Gastroesophageal sphincter (tissue), 4 donors: ENCODE measurements at places on chromosomes 7 and 10.

GRCh38 chr7:70595755-70596597 lies 536.0 kb upstream of the GALNT17 start:
- ATAC-seq: peak; percentile 42

DNA sequence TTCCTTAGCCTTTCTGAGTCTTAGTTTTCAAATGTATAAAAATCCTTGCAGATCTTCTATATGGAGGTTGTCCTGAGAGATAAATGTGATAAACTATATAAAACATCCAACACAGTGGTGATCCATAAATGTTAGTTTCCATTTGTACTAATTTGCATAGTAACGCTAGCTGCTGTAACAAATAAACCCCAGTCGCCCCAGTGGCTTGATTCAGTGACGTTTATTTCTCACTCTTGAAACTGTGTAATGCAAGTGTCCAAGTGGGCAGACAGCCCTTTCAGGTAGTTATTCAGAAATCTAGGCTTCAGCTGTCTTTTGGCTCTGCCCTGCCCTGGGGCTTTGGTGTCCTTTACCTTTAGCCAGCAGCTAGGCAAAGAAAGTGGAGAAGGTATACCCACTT lies 106.3 kb downstream of the VTI1A start:
- no peak for ATAC-seq

GRCh38 chr7:99840136-99840869 lies 12.5 kb downstream of the CYP3A43 start:
- ATAC-seq: no peak

- ATAC-seq: no peak
Measured at GRCh38 chr10:61279400-61279799, 173.8 kb downstream of the TMEM26 start.

DNA sequence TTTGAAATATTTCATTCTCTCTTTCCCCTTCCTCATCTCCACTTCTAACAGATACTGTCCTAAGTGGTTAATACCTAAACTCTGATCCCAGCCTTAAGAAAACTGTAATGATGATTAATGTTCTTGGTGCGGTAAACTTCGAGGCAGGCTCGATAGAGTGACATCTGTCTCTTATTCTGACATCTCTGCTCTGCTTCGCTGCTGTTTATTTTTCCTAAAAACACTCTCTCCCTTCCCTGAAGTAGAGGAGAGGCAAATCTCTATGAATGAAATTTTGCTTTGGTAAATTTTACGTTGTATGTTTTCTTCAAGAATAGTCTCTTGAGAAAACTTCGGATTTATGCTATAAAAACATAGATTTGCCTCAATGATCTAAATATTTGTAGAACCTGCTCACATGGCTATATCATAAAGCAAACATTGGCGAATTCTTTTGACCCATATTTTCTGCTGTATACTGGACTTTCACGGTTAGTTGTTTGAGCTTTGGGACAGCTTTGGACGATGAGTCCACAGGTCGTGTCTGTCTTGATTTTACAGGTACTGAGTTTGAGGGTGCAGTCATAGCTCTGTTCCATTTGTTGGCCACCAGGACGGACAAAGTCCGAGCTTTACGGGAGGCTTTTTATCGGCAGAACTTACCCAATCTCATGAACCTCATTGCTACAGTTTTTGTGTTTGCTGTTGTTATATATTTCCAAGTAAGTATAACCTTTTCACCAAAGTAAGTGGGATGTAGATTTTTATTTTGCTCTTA lies 27.1 kb downstream of the SEC61A2 start:
- no peak for ATAC-seq

- no peak for ATAC-seq
Measured at GRCh38 chr10:72765051-72765745, 73.3 kb downstream of the MCU start.

DNA sequence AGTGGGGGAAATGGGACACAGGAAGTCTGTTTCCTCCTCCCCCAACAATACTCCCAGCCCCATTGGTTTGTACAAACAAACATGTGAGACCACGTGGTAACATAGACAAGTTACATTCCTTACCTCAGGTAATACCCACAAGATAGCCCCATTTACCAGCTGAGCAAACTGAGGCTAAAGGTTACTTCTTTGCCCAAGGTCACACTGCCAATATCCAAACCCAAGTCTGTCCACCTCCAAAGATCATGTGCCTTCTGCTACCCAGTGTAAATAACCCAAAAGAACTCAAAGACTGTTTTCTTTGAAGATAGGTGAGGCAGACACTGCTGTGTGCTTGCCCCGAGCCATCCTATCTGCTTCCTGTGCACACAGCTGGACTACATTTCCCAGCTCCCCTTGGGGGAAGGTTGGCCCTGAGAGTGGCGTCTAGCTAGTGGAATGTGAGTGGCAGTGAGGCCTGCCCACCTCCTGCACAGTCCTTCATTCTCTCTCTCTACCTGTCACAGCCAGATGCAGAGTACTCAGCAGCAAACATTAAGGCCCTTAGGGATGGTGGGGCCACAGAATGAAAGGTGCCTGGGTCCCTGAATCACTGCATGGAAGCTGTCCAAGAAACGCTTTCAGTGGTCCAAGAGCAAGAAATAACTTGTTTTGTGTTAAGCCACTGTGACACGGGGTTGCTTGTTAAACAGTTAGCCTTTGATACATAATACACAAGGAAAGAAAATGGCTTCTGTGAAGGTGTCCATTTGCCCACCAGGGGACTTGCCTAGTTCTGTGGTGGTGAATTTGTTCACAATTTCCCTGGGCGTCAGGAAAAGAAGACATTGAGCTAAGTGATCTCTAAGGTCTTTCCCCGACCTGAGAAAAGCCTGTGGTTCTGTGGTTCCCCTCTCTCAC lies 257.7 kb upstream of the NFE2L3 start:
- ATAC-seq: no peak

DNA sequence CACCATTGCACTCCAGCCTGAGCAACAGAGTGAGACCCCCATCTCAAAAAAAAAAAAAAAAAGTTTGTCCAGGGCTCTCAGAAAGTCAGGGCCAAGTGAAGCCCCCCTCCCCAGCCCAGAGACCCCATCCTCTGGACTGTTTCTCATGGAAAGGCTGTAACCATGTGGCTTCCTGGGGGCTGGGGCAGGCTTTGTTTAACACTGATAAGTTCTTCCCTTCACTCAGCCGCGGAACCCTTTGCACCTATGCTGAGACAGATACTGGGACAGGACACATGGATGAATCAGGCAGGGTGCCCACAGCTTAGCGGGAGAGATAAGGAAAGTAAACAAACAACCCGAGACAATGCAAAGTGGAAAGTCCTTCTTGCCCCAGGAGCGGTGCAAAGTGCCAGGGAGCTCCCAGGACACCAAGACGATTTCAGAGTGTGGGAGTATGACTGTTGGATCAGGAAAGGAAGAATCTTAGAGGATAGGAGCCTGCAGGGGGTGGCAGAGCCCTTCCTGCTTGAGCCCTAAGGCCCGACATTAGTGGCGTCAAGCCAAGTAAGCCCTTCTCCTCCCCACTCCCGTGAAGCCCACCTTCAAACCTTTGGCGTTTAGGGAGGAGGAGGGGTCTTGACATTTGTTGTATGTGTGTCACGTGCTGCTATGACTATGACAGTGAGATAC lies 11.6 kb downstream of the MLXIPL start:
- ATAC-seq: no peak

- ATAC-seq: no peak
Measured at GRCh38 chr7:29142021-29142727, 4.2 kb downstream of the CPVL start.

DNA sequence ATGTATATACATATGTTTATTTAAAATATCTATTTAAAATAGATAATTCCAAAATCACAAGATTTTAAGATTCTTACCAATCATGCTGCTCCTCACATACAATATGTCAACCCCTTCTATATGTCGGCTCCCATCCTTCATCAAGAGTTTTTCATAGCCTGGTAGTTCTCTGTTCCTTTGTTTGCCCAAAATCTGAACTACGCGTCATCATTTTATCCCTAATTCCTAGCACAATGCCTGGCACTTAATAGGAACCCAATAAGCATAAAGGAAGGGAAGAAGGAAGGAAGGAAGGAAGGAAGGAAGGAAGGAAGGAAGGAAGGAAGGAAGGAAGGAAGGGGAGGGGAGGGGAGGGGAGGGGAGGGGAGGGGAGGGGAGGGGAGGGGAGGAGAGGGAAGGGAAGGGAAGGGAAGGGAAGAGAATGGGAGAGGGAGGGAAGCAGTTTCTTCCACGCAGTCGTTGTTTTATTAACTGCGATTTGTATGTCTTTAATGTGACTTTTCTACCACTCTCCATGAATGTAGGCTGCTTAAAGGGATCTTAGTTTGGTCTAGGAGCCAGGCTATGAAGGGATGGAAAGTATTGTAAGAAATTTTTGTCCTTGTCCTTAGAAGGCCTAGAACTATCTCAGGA lies 83.3 kb upstream of the PCGF5 start:
- ATAC-seq: no peak

DNA sequence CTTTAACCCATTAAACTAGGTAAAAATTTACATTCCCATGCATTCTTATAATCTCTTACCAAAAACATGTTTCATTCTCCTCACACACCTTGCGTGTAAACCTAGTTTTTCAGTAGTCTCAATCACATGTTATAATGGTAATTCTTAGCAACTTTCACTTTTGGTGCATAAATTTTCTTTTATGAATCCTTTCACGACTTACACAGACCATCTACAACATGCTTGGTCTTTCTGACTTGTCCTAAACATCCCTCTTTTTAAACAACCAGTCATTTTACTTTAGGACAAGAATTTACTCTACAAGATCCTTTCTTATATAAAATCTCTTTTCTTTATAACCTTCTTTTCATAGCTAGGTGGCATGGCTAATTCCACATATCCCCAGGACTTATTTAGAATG lies 25.8 kb downstream of the FBXL13 start:
- ATAC-seq: no peak

- ATAC-seq: no peak
Measured at GRCh38 chr7:35975851-35976454, 175.1 kb downstream of the SEPTIN7 start.

- no peak for ATAC-seq
Measured at GRCh38 chr10:79116368-79116767, 47.6 kb downstream of the ZMIZ1 start.

DNA sequence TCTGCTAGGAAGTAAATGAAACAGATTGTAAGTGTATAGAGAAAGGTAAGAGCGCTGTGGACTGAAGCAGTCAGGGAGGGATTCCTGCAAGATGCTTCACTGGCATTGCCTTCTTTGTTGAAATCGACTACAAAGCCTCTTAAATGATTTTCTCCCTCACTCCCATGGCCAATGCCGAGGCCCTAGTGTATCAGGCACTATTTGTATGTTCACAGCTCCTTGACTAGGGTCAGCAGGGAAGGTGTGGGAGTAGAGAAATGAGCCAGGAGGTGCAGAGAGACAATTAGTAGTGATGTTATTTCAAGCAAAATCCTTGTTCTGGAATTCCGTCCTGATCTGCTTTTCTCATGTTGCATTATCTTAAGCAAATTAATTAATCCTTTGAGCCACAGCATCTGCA lies 22.9 kb upstream of the DUSP5 start:
- ATAC-seq: no peak

GRCh38 chr10:28722065-28722803 lies 44.9 kb downstream of the BAMBI start:
- ATAC-seq: peak; percentile 41

GRCh38 chr7:116770941-116771340 lies 91.4 kb upstream of the CAPZA2 start:
- ATAC-seq: no peak

GRCh38 chr7:41375582-41375981 lies 327.3 kb downstream of the INHBA start:
- no peak for ATAC-seq

DNA sequence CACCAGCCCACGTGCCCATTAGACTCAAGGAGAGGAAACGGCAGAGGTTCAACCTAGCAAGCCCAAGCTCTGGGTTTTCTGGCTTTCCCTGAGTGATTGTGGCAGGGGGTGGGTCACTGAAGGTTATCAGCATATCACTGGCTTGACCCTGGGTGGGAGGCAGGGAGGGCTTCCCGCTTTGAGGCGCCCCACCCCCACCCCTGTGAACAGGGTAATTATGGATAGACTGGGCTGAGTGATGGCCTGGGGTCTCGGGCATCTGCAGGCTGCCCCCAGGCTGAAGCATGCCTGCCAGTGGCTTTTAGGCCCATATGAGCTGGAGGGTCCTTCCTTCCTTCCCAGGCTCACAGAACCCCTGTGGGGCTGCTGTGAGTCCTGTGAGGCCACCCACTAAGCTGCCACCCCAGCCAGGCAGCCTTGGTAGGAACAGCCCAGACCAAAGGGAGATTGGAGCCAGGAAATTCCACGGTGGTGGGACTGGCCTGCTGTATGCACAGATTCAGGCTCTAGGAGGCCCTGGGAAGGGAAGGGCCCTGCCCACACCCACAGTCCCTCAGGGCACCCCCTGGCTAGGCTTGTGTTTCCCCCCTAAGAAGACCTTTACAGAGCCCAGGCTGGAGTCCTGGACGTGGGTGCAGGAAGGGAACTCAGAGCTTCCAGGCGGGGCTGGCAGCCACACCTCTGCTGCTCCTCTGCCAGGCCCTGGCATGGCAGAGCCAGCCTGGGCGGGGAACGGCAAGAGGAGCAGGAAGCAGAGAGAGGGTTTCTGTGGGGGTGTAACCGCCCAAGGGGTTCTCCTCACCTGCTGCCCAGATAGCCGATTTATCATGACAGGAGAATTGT lies 33.1 kb downstream of the GPRIN2 start:
- ATAC-seq: peak; percentile 8

DNA sequence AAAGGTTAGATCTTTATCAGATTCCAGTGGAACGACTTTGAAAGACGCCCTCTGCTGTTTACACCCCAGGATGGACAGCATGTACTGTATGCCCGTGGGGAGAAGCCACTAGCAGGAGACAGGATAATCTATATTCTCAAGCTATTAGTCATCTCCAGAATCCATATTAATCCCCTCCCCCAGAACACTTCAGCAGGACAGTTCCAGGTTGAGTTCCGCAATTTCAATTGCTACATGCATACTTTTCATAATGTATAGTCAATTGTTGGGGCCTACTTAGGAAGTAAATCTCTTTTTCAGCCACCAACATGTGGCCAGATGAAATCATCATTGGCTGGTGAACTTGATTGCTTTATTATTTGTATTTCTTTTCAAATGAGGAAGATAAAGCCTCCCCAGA lies 313.1 kb upstream of the SMIM30 start:
- ATAC-seq: no peak

DNA sequence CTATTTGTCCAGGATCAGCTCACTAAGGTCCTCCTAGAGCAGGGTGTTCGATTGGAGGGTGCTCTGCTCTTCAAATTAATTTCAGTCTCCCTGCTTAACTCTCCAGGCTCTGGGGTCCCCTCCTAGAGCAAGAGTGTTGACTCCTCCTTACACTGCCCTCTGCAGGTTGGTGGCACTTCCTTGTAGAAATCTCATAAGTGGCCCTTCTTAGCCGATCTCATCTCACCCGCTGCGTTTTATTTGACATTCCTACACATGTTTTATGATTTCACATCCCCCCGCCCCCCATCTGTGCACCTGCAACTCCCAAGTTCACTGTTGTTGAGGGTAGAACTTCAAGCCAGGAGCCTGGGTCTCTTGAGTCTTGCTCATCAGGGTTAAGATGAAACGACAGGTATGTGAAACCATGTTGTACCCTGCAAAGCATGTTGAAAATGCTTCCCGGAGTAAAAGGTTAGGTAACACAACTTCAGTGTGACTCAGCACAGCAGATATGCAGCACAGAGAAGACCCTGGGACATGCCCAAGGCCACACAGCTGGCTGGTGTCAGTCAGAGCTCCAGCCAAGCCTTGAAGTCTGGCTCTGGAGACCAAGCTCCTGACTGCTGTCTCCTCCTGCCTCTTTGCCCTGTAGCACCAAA lies 171.2 kb downstream of the PRKAG2 start:
- ATAC-seq: peak; percentile 61

- ATAC-seq: peak; percentile 39
Measured at GRCh38 chr10:49539320-49539885, 482 bp upstream of the ERCC6 start.
